Suprapubic skin (tissue), 4 donors: ENCODE measurements at places on chromosomes 7 and 10.

DNA sequence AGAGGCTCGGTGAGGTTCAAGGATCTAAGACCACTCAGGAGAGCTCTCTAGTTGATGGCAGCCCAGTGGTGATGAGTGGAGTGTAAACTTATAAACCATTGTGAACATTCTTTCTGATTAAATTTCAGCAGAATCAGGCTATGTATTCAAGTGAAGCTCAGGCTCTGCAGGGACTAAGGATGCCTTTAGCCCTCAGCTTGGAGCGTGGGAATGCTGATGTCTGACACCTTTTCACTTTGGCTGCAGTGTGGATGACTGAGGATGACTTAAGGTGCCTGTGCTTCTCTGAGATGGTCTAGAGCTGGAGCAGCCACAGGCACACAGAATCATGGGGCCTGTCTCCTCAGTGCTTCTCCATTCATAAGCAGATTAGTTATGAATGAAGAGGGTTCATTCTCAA lies 150.4 kb downstream of the SORCS3 start:
- DNase-seq: no peak

GRCh38 chr10:117926491-117926890 lies 120.2 kb downstream of the RAB11FIP2 start:
- DNase-seq: no peak

DNA sequence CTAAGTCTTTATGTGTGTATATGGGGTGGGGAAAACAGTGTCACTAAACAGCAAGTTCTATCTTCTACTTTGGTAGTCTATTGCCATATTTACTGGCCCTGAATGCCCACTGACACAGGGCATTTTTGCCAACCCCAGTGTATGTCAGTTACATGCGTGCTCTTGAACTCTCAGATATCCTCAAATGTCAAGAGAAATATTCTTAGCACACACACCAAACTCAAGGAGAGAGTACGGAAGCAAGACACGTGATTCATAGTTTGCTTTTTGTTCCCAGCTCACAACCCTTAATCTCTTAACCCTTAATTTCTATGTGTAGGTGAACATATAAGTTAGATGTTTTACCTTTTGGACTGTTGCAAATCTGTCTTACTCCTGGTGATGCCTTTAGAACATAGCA lies 39.3 kb downstream of the EPC1 start:
- no peak for DNase-seq

- no peak for DNase-seq
Measured at GRCh38 chr10:112880633-112881530, 69.2 kb upstream of the TCF7L2 start.

DNA sequence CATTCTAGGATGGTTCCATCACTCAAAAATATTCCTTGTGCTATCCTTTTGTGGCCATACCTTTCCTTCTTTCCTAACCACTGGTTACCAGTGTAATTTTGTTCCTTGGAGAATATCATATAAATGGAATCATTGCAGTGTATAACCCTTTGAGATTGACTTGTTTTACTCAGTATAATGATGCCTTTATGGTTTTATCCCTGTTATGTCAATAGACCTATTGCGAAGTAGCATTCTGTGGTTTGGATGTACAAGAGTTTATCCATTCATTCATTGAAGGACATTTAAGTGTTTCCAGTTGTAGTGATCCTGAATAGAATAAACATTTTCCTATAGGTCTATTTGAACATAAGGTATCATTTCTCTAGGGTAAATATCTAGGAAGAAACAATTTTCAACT lies 54.2 kb downstream of the RBM33 start:
- no peak for DNase-seq

- DNase-seq: no peak
Measured at GRCh38 chr10:127813290-127813689, 76.3 kb downstream of the FOXI2 start.
